Airway epithelial cell (primary cell): ENCODE measurements at places on chromosomes 11 and 22. TPM values are rescaled to one million over a fixed set of nuclear protein-coding genes. Genes with fewer than 3 reads are reported as not detected.

KIF18A gene
- 4.6 and 8.2 TPM in 2 replicates for total RNA-seq

CCDC116 gene
- total RNA-seq, result not detected in 2 replicates

C11orf97 gene
- total RNA-seq, result not detected in 2 replicates

HPX gene
- 0.28 TPM in 1 of 2 replicates, not detected in the other for total RNA-seq

ISX gene
- not detected in 2 replicates for total RNA-seq

CFAP300 gene
- total RNA-seq, result 2.4 and 6.1 TPM in 2 replicates

TPH1 gene
- total RNA-seq, result under 0.01 and 0.05 TPM in 2 replicates

RELT gene
- total RNA-seq, result 6.3 and 7.2 TPM in 2 replicates

CRKL gene
- 54.1 and 62.4 TPM in 2 replicates for total RNA-seq

MFRP gene
- not detected in 2 replicates for total RNA-seq

BEST1 gene
- 0.23 TPM in 1 of 2 replicates, not detected in the other for total RNA-seq

TRIM48 gene
- not detected in 2 replicates for total RNA-seq

IGLL1 gene
- total RNA-seq, result not detected in 2 replicates

MRPL23 gene
- 275 and 285 TPM in 2 replicates for total RNA-seq

C11orf16 gene
- not detected in 2 replicates for total RNA-seq

SCGB1D1 gene
- not detected in 2 replicates for total RNA-seq

GGTLC2 gene
- not detected in 2 replicates for total RNA-seq

OR2AT4 gene
- not detected in 2 replicates for total RNA-seq
